Transverse colon (tissue), 4 donors: ENCODE measurements at places on chromosomes 2 and 18. TPM values are rescaled to one million over a fixed set of nuclear protein-coding genes. Genes with fewer than 3 reads are reported as not detected.
A peak's percentile ranks its signal among the peaks of the same experiment; 100 is the strongest.

The FSHR gene
- total RNA-seq: not detected

The ITSN2 gene
- total RNA-seq: 58.0 TPM

The NTSR2 gene
- not detected for total RNA-seq

The LAMA3 gene
- total RNA-seq: 71.8 TPM

The C2orf78 gene
- total RNA-seq: not detected

The CCDC68 gene
- 24.9 TPM for total RNA-seq

The GCKR gene
- total RNA-seq: not detected

The TBR1 gene
- not detected for total RNA-seq

The KCNE4 gene
- 1.1 TPM for total RNA-seq

The GAREM2 gene
- total RNA-seq: 4.6 TPM

The MEP1B gene
- total RNA-seq: 32.4 TPM

The ASXL3 gene
- total RNA-seq: 0.75 TPM

The GBX2 gene
- total RNA-seq: not detected

DNA sequence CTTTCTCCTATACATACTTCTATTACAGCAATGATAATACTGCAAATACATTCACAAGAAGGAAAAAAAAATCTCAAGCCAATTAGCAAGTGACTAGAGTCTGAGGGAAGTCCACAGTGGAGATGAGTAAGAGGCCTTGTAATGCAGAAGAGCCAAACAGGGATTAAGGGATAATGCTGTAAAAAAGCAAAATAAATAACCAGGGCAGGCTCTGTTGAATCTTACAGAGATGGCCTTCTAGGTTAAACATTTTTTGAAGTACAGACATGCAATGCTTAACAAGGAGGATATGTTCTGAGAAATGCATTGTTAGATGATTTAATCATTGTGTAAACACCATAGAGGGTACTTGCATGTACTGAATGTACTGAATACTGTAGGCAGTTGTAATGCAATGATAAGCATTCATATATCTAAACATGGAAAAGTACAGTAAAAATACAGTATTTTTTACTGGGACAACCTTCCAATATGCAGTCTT, 122.1 kb upstream of the RMDN2 start:
- DNase-seq: no peak
- no peak overlapping the region for H3K4me3 ChIP-seq
- H3K27me3 ChIP-seq: no peaks in the 10 kb centered on the region
- H3K4me1 ChIP-seq: peaks cover 21% of the 10 kb centered on the region
- H3K27ac ChIP-seq: peak overlapping the region; percentile 58

DNA sequence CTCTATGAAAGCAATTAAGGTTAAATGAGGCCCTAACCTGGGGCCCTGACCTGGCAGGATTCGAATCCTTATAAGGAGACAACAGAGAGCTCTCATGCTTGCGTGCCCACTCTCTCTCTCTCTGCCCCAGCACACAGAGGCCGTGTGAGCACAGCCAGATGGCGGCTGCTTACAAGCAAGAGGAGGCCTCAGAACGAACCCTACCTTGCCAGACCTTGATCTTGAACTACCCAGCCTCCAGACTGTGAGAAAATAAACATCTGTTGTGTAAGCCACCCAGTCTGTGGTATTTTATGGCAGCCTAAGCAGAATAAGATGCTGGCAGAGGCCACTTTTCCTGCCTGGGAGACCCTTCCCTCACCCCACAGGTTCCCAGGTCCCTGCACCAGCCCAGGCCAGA, 5.2 kb upstream of the UBE2F start:
- peaks cover 6% of the 10 kb centered on the region for H3K4me1 ChIP-seq
- H3K36me3 ChIP-seq: no peaks in the 10 kb centered on the region
- no peak overlapping the region for H3K27ac ChIP-seq
- H3K27me3 ChIP-seq: peaks cover 3% of the 10 kb centered on the region
- no peak for DNase-seq

GRCh38 chr2:10157293-10157692, 34.8 kb downstream of the RRM2 start:
- no peak overlapping the region for H3K4me3 ChIP-seq
- H3K4me1 ChIP-seq: no peaks in the 10 kb centered on the region
- no peaks in the 10 kb centered on the region for H3K36me3 ChIP-seq
- DNase-seq: no peak

DNA sequence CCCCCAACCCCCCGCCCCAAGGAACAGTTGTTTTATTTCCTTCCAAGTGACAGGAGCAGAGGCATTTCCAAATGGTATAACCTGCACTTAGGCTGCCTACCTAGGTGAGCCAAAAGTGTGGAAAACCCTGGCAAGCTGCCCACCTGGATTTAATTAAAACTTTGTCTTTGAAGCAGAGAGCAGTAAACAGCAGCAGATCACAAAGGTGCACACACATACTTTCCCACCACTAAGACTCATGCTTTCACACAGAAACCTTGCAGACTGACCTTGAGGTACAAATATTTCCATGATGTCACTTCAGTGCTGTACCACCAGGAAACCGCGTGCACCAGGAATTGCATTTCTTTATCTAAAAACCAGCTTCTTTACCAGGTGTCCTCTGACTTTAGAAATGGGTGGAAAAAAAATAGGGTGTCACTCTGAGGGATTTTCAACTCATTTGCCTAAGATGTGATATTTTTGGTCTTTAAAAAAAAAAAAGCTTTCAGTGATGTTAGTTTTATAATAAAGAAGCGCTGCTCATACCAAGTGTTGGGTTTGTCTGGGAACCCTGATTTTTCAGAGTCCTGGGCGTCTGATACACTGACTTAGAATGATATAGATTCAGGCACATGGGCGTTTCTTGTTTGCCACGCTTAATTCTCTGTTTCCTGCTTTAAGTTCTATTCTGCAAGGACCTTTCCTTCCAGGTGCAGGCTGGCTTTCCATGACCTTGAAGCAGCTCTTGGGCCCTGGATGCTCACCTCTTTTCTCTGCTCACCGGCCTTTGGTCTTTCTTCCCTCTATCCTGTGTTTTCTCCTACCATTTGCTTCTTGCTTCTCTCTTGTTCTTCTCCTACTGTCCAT, 70.7 kb upstream of the BCL2L11 start:
- H3K36me3 ChIP-seq: no peaks in the 10 kb centered on the region
- no peak overlapping the region for H3K4me3 ChIP-seq
- H3K27ac ChIP-seq: peak overlapping the region; percentile 30
- H3K27me3 ChIP-seq: peaks cover under 1% of the 10 kb centered on the region

DNA sequence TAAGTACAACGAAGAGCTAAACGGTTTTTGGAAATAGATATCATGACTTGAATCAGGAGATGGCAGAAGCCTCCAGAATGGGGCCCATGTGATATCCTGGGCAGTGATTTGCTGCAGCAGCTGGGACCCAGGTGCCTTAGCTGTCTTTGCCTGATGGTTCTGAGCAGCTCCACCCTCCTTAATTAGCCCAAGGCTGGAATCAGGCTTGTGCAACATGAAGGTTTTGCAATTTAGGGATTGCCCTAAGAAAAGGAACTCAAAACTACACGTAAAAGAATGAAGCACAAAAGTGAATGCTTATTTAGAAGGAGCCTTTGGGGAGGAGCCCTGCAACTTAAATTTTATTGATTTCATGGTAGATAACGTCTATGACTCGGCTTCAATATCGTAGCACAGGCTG, 17.3 kb upstream of the CNDP2 start:
- no peak overlapping the region for H3K27ac ChIP-seq
- no peak overlapping the region for H3K4me3 ChIP-seq
- H3K4me1 ChIP-seq: no peaks in the 10 kb centered on the region
- no peaks in the 10 kb centered on the region for H3K36me3 ChIP-seq

DNA sequence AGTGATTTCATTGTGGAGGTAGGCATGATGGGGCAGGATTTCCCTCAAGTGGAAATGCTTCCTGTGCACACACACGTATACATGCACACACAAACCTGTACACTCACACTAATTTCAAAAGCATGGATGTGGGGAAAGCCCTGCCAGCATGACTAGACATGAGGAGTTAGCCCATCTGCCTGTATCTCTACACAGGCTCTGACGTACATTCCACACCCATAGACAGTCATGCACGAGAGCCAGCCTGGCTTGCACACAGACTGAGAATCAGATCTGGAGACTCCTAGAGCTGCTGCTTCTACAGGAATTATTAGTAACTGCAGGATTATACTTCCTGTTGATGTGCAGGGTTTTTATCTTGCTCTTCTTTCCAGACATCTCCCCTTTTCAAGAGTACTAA, 27.3 kb upstream of the NFU1 start:
- H3K4me3 ChIP-seq: no peak overlapping the region
- H3K36me3 ChIP-seq: peaks cover 7% of the 10 kb centered on the region
- no peaks in the 10 kb centered on the region for H3K4me1 ChIP-seq

- H3K27me3 ChIP-seq: no peaks in the 10 kb centered on the region
- H3K4me1 ChIP-seq: no peaks in the 10 kb centered on the region
- DNase-seq: no peak
- no peak overlapping the region for H3K4me3 ChIP-seq
These were observed 42.8 kb upstream of the GRB14 start for GRCh38 chr2:164664070-164664469.

DNA sequence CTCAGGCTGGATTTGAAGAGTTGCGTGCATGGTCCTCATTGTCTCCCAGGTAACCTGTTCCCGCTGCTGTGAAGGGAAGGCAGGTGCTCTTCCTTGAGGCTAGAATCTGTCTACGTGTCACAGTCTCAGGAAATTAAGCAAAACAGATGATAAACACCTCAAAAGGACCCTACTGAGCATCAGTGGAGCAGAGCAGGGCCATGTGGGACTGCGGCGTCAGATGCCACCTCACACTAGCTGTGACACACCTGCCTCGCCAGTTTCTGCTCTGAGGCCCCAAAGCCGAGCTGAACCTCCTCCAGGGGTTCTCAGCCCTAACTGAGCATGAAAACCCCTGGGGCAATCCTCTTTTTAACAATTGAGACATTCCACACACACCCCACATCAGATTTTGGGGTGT, 2.0 kb downstream of the C2orf92 start:
- DNase-seq: no peak
- no peaks in the 10 kb centered on the region for H3K4me1 ChIP-seq
- no peak overlapping the region for H3K27ac ChIP-seq
- H3K36me3 ChIP-seq: no peaks in the 10 kb centered on the region
- H3K4me3 ChIP-seq: no peak overlapping the region
- no peaks in the 10 kb centered on the region for H3K27me3 ChIP-seq

- no peak overlapping the region for H3K27ac ChIP-seq
- H3K27me3 ChIP-seq: no peaks in the 10 kb centered on the region
- H3K4me3 ChIP-seq: no peak overlapping the region
- H3K36me3 ChIP-seq: no peaks in the 10 kb centered on the region
- DNase-seq: no peak
- peaks cover 14% of the 10 kb centered on the region for H3K4me1 ChIP-seq
These were observed 236.9 kb downstream of the BCL11A start for GRCh38 chr2:60316381-60317033.

DNA sequence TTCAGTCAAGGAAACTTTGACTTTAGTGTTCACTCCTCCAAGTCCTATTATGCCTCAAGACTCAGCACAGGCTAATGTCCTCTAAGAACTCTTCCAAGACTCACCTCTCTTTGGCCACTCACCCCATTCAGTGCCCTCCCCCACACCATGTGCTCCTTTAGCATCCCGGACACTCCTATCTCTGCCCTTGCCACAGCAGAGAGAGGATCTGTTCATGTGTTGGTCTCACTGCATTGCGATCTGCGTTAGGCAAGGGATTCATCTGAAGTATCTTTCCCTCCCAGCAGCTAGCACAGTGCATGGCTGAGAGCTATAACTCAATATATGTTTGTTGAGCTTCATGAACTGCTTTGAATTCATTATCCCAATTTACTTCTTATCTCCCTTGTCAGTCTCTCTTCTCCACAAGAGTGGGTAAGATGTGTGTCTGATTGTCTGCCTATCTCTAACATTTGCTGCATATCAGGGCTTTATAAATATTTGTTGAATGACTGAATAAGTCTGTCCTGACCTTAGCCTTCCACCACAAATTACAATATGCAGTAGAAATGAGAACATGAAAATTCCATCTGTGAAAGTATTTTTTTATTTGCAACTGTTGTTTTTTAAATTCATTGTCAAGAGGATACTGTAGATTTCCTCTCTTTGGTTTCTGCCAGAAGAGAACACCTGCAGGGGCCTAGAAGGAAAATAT, 179.9 kb upstream of the NCKAP5 start:
- no peak overlapping the region for H3K27ac ChIP-seq
- no peaks in the 10 kb centered on the region for H3K4me1 ChIP-seq
- no peaks in the 10 kb centered on the region for H3K27me3 ChIP-seq
- H3K4me3 ChIP-seq: no peak overlapping the region
- no peaks in the 10 kb centered on the region for H3K36me3 ChIP-seq
- DNase-seq: no peak

- H3K27ac ChIP-seq: no peak overlapping the region
- no peaks in the 10 kb centered on the region for H3K36me3 ChIP-seq
- H3K27me3 ChIP-seq: no peaks in the 10 kb centered on the region
- H3K4me1 ChIP-seq: no peaks in the 10 kb centered on the region
- DNase-seq: no peak
These were observed 72.7 kb upstream of the REV1 start for GRCh38 chr2:99562516-99562915.

- DNase-seq: no peak
- H3K27me3 ChIP-seq: no peaks in the 10 kb centered on the region
- no peak overlapping the region for H3K27ac ChIP-seq
These were observed 664.8 kb downstream of the DCC start for GRCh38 chr18:53004798-53005197.

DNA sequence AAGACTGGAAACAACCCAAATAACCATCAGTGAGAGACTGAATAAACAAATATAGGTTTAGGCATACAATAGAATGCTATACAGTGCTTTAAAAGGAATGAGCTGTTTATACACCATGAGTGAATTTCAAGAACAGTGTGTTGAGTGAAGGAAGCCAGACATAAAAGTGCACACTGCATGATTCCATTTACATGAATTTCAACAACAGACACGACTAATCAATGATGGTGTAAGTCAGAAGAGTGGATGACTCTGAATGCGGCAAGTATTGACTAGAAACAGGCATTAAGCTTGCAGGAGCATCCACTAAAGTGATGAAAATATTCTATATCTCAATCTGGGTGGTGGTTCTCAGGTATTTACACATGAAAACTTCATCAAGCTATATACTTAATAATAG, 142.7 kb upstream of the SLC39A10 start:
- H3K27ac ChIP-seq: no peak overlapping the region
- DNase-seq: no peak
- no peaks in the 10 kb centered on the region for H3K27me3 ChIP-seq
- H3K36me3 ChIP-seq: no peaks in the 10 kb centered on the region

- no peak overlapping the region for H3K4me3 ChIP-seq
- H3K4me1 ChIP-seq: peaks cover 5% of the 10 kb centered on the region
- peak overlapping the region; percentile 83 for H3K27ac ChIP-seq
- H3K27me3 ChIP-seq: no peaks in the 10 kb centered on the region
- H3K36me3 ChIP-seq: no peaks in the 10 kb centered on the region
These were observed 41.4 kb upstream of the ACTR2 start for GRCh38 chr2:65186093-65186868.

GRCh38 chr2:227377467-227378351, 1.4 kb downstream of the TM4SF20 start:
- H3K27ac ChIP-seq: no peak overlapping the region
- H3K27me3 ChIP-seq: no peaks in the 10 kb centered on the region
- no peak overlapping the region for H3K4me3 ChIP-seq
- peaks cover 14% of the 10 kb centered on the region for H3K4me1 ChIP-seq
- no peaks in the 10 kb centered on the region for H3K36me3 ChIP-seq

DNA sequence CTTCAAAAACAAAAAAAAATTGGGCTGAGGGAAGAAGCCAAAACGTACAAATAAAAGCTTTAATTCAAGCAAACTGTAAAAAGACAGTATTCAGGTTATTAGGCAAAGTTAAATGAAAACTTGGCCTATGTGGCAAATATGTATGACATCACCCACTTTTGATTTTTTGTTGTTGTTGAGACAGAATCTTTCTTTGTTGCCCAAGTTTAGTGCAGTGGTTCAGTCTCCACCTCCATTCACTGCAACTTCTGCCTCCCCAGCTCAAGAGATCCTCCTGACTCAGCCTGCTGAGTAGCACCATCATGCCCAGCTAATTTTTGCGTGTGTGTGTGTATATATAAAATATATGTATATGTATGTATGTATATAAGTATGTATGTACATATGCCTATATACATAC, 440.4 kb upstream of the NRXN1 start:
- no peaks in the 10 kb centered on the region for H3K36me3 ChIP-seq
- no peaks in the 10 kb centered on the region for H3K4me1 ChIP-seq
- H3K4me3 ChIP-seq: no peak overlapping the region
- no peak for DNase-seq
- no peak overlapping the region for H3K27ac ChIP-seq
